M059J (cell line): ENCODE measurements at places on chromosomes 2 and 18.

GRCh38 chr18:12302391-12303147 is 5.5 kb upstream of the TUBB6 start:
- no peak for DNase-seq

DNA sequence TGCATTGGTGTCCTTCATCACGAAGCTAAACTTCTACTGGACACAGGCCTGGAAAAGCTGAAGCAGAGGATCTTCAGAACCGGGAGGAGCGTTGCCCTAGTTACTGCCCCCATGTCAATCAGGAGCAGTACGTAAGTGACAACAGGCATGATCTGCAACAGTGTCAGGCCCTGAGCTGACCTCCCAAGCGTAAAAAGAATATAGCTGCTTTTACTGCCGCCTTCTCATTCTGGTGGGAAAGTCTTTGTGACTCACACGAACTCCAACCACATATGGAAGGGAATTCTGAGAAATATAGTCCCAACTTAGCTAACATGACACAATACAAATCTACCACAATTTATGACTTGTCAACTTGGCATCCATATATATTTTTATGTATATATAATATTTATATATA is 1007.7 kb upstream of the CDH2 start:
- peak; percentile 48 for DNase-seq

DNA sequence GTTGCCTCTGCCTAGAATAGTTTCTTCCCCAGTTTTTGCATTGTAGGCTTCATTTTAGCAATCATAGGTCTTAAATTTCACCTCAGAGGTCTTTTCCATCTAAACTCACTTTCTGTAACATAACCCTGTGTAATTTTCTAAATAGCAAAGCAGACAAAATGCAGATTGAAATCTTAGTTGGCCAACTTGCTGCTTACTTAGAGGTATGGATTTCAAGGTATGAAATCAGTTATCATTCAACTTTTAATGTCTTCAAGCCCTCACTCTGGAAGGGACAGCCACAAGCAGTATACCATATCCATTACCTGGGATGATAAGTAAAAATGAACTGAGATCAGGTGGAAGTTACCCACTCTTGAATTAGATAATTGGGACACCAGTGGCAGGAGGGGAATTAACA is 3.9 kb downstream of the CCDC121 start:
- DNase-seq = no peak

GRCh38 chr18:23856466-23857163 is 157.9 kb upstream of the TTC39C start:
- peak; percentile 74 for DNase-seq

GRCh38 chr2:1736045-1736444 is 8.3 kb downstream of the PXDN start:
- DNase-seq = peak; percentile 60

DNA sequence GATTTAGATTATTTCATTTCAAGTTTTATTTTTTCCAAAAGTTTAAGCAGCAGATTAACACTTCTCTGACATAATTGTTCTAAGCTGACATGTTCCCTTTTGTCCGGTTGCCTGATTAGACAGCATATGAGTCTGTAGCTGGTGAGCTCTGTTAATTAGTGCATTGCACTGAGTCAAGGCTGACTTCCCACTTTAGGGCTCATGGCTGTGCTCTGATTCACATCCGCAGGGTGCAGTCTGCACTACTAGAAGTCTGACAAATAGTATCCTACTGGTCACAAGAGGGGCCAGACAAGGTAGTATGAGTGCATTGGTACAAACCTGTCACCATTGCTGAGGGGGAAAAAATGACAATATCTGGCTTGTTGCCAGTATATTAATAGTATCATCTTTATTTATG is 443.9 kb upstream of the ZNF804A start:
- DNase-seq = no peak

GRCh38 chr2:192068966-192069365 is 125.8 kb downstream of the TMEFF2 start:
- no peak for DNase-seq

DNA sequence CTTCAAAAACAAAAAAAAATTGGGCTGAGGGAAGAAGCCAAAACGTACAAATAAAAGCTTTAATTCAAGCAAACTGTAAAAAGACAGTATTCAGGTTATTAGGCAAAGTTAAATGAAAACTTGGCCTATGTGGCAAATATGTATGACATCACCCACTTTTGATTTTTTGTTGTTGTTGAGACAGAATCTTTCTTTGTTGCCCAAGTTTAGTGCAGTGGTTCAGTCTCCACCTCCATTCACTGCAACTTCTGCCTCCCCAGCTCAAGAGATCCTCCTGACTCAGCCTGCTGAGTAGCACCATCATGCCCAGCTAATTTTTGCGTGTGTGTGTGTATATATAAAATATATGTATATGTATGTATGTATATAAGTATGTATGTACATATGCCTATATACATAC is 440.4 kb upstream of the NRXN1 start:
- DNase-seq = no peak

- DNase-seq = no peak
Observed at GRCh38 chr2:225334514-225334913, 65.0 kb upstream of the NYAP2 start.

- DNase-seq = no peak
Observed at GRCh38 chr18:13216711-13217465, 1.7 kb upstream of the LDLRAD4 start.

GRCh38 chr2:237091779-237092436 is 6.2 kb downstream of the COPS8 start:
- peak; percentile 47 for DNase-seq

GRCh38 chr2:11248-11941 is 34.9 kb downstream of the FAM110C start:
- DNase-seq = no peak

DNA sequence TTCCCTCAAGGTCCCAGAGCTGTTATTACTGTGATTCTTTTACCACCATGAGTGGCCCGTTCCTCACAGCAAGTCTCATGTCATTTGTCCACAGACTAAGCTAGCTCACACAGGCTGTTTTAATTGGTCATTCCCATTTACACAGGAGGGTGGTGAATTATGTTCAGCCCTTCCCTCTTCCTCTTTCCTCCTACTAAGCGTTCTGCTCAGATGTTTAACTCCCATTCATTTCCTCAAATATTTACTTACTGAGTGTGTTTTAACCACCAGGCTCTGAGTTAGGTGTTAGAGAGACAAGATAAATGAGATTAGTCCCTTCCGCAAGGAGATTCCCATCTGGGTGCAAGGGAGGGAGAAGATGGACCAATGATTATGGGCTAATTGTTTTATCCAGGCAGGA is 403.6 kb upstream of the ACVR2A start:
- DNase-seq = no peak
